ENCODE measurements at places on chromosomes 12 and 14. TPM values are rescaled to one million over a fixed set of nuclear protein-coding genes. Genes with fewer than 3 reads are reported as not detected.

DNA sequence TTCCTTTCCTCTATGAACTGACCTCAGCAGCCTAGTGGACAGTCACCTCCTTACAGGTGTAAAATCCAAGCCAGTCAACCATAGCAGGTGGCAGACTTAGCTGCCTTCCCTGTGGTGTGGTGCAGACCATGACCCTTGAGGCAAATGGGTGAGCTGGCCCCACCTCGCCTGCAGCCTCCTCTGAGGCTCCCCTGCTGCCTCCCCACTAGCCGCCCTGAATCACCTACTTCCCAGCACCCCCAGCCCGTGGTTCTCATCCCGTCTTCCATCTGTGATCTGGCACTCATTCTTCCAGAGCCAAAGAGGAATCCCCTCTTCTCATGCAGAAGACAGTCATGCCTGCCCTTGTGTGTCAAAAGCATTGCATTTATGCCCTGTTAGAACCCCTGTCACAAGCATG lies 34.4 kb upstream of the TSPAN9 start:
- peaks cover 10% of the 10 kb centered on the region for H3K4me1 ChIP-seq
- DNase-seq = no peak
- H3K36me3 ChIP-seq = peaks cover 1% of the 10 kb centered on the region
- H3K27me3 ChIP-seq = no peaks in the 10 kb centered on the region
- H3K27ac ChIP-seq = no peak overlapping the region

DNA sequence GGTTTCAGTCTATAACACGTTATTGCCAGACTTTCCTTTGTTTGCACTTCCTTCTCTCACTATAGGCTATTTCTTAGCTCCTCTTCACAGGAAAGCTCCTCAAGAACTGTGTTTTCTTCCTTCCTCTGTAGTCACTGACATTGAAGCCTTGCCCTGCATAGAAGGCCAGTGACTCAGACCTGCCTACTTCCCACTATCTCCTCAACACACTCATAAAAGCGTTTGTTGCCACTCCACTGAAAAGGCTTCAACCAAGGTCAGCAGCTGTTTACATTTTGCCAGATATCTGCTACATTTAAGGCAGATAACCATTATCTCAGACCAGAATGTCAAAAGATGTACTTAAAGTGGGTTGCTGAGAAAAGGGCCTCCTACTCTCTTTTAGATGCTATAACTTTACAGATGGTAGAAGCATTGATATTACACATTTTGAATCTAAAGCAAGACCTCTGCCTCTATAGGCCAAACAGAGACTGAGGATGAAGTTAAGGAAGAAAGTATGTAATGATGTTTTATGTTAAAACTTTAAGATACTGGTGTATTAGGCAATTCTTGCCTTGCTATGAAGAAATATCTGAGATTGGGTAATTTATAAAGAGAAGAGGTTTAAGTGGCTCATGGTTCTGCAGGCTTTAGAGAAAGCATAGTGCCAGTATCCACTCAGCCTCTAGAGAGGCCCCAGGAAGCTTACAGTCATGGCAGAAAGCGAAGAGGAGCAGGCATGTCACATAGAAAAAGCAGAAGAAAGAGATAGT lies 233.3 kb upstream of the FLRT2 start:
- no peak overlapping the region for H3K4me3 ChIP-seq
- no peaks in the 10 kb centered on the region for H3K36me3 ChIP-seq
- H3K27me3 ChIP-seq = no peaks in the 10 kb centered on the region
- H3K27ac ChIP-seq = no peak overlapping the region
- DNase-seq = no peak
- peaks cover 4% of the 10 kb centered on the region for H3K4me1 ChIP-seq

The IGF1 gene
- not detected for polyA plus RNA-seq

DNA sequence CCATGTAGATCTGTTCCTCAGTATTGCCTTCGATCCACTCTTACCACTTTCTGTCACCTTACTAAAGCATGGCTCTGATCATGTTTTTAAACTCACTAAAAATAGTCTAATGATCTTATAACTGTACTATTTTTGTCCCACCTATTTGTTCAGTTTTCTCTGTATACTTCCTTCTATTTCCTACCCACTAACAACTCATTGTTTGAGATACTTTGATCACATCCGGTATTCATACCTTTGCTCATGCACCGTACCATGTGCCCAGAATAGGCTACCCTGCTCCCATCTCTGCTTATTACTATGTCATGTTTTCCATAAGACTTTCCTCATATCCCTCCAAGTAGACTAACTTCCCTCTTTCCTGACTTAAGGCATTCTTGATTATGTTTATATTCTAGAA lies 128.6 kb downstream of the MED13L start:
- no peaks in the 10 kb centered on the region for H3K27me3 ChIP-seq
- H3K36me3 ChIP-seq = no peaks in the 10 kb centered on the region
- no peak for DNase-seq
- H3K27ac ChIP-seq = no peak overlapping the region
- no peak overlapping the region for H3K4me3 ChIP-seq

GRCh38 chr14:88551094-88551870 lies 3.5 kb downstream of the PTPN21 start:
- H3K36me3 ChIP-seq = peaks cover 9% of the 10 kb centered on the region
- peak overlapping the region; percentile 84 for H3K4me3 ChIP-seq
- H3K27me3 ChIP-seq = no peaks in the 10 kb centered on the region
- DNase-seq = no peak

- DNase-seq = no peak
- H3K4me1 ChIP-seq = peaks cover 7% of the 10 kb centered on the region
- H3K4me3 ChIP-seq = no peak overlapping the region
- no peak overlapping the region for H3K27ac ChIP-seq
- no peaks in the 10 kb centered on the region for H3K36me3 ChIP-seq
Observed at GRCh38 chr14:104805941-104806624, 5.2 kb downstream of the ZBTB42 start.

GRCh38 chr12:101642115-101643067 lies 47.6 kb downstream of the MYBPC1 start:
- no peak overlapping the region for H3K27ac ChIP-seq
- DNase-seq = no peak
- peak overlapping the region; percentile 10 for H3K4me3 ChIP-seq
- H3K36me3 ChIP-seq = no peaks in the 10 kb centered on the region
- peaks cover 8% of the 10 kb centered on the region for H3K27me3 ChIP-seq

Measured in keratinocyte (primary cell).